ENCODE measurements at places on chromosomes 1 and 21. TPM values are rescaled to one million over a fixed set of nuclear protein-coding genes. Genes with fewer than 3 reads are reported as not detected.

LCE3E gene
- not detected for total RNA-seq

CDC20 gene
- total RNA-seq: 215 TPM

ZNF683 gene
- total RNA-seq: not detected

CD53 gene
- total RNA-seq: 0.49 TPM

CFAP141 gene
- not detected for total RNA-seq

WNT2B gene
- total RNA-seq: 1.6 TPM

DAP3 gene
- total RNA-seq: 136 TPM

COL9A2 gene
- 2.9 TPM for total RNA-seq

PAQR6 gene
- total RNA-seq: 0.92 TPM

NBPF1 gene
- 73.2 TPM for total RNA-seq

NBPF4 gene
- not detected for total RNA-seq

FCRL3 gene
- not detected for total RNA-seq

HMGN2 gene
- total RNA-seq: 496 TPM

HP1BP3 gene
- total RNA-seq: 263 TPM

TSPAN1 gene
- 26.1 TPM for total RNA-seq

SELP gene
- total RNA-seq: not detected

NHLH2 gene
- total RNA-seq: not detected

Data from Panc1 (cell line).